ENCODE measurements at places on chromosomes 12 and 14.
A peak's percentile ranks its signal among the peaks of the same experiment; 100 is the strongest.

GRCh38 chr14:91009501-91010152 is 50.8 kb downstream of the RPS6KA5 start:
- DNase-seq = no peak

- no peak for DNase-seq
Measured at GRCh38 chr12:11535127-11535526, 114.3 kb upstream of the ETV6 start.

- peak; percentile 69 for DNase-seq
Measured at GRCh38 chr14:32224737-32225377, 21.8 kb upstream of the RNU6-8 start.

DNA sequence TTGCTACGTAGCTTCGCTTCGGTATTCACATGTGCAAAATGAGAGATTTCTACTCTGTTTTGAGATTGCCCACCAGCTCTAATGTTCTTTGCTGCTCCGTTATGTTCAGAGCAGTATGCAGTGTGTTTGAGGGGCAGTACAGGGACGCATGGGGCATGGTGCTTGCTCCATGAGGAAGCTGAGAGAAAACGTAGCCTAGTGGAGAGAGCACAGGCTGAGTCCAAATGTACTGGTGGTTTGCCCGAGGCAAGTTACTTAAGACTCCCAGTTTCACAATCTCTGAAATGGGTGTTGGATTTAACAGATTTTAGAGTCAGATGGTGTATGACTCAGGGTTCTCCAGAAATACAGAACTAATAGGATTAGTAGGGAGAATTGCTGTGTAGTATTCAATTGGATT is 310.5 kb downstream of the ETNK1 start:
- no peak for DNase-seq

- DNase-seq = no peak
Measured at GRCh38 chr14:88895116-88895515, 70.7 kb downstream of the TTC8 start.

- DNase-seq = peak; percentile 70
Measured at GRCh38 chr14:94036313-94037167, 10.4 kb downstream of the OTUB2 start.

- no peak for DNase-seq
Measured at GRCh38 chr14:65940056-65940735, 527.7 kb downstream of the FUT8 start.

- no peak for DNase-seq
Measured at GRCh38 chr12:53174881-53175491, 5.5 kb upstream of the ZNF740 start.

GRCh38 chr14:105128059-105128458 is 40.5 kb downstream of the JAG2 start:
- no peak for DNase-seq

- no peak for DNase-seq
Measured at GRCh38 chr14:24070285-24071143, 848 bp upstream of the CPNE6 start.

DNA sequence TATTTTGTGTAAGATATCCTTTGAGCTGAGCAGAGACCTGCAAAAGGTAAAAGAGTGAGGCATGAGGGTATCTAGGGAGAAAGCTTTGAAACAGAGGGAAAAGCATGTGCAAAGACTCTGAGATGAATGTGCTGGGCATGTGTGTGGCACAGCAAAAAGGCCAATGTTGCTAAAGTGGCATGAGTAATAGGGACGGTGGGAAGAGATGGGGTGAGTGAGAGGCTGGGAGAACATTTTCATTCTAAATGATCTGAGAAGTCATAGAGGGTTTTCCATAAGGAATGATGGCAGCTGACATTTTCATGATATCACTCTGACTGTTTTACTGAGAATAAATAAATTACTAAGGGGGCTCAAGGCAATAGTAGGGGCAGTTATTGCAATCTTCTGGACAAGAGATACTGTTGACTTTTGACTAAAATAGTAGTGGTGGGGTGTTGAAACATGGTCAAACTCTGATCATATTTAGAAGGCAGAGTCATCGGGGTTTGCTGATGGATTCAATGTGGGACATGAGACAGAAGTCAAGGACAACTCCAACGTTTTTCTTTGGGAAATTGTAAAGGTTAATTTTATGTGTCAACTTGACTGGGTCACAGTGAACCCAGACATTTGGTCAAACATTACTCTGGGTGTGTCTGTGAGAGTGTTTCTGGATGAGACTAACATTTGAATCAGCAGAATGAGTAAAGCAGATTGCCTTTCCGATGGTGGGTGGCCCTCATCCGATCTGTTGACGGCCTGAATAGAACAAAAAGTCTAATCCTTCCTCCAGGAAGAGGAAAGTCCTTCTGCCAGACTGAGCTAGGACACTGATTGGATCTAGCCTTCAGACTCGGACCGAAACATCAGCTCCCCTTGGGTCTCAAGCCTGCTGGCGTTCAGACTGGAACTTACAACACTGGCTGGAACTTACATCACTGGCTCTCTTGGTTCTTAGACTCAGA is 193.9 kb upstream of the PLXNC1 start:
- no peak for DNase-seq

DNA sequence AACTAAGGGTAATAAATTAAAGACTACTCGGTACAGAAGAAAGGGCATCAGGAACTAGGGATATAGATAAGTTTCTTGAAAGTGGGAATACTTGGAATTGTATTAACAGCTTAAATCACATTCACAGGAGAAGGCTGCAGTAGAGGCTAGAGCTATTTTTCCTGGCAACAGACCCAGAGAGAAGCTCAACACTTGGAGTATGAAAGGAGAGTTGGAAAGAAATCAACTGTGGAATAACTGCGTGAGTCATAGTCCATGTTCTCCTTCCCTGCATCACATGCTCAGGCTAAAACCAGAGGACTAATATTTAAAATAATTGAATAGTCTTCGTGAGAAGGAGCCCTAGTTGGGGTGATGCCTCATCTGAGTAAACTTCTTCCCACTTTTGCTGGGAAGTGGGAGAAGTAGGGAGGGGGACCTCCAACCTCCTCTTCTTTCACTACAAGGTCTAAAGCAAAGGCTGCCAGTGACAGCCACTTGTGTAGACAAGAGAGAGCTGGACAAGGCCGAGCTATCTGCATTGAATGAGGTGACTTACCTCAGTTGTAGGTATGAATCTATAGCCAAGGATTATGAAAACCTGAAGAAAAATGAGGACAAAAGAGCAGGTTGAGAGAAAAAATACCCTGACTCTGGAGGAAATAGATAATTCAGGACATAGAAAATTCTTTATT is 32.7 kb downstream of the DYRK2 start:
- DNase-seq = no peak

DNA sequence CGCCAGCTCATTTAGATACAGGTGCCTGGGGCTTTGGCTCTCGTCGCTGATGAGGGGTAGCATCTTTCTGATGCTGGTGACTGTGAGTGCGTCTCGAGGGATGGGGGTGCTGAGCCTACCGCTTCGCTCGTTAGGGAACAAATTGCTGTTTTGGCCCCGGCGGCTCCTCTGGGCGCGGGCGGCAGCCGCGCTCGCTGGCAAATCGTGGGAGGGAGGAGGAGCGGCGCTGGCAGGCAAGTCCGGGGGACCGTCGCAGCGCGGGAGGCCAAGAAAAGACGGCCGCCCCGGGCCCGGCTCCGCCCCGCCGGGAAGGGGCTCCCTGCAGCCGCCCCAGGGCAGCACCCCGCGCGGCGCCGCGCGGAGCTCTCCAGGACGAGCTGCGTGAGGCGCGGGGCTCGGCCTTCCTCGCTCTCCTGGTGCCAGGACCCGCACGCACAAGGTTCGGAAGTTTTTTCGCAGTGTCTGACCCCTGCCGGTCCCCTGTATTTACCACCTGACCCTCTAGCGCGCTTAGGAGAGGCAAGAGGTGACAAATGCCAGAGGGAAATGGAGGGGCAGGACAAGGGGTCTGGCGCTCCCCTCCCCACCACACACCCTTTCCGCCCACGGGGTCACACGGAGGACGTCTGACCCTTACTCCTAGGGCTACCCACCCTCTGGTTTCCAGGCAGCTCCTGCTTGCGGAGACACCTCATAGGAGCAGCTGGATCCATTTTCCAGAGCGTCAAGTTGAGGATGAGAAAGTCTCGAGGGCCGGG is 899 bp upstream of the KCNH3 start:
- peak; percentile 67 for DNase-seq

GRCh38 chr12:98758331-98758730 is 113.2 kb downstream of the APAF1 start:
- DNase-seq = peak; percentile 87

DNA sequence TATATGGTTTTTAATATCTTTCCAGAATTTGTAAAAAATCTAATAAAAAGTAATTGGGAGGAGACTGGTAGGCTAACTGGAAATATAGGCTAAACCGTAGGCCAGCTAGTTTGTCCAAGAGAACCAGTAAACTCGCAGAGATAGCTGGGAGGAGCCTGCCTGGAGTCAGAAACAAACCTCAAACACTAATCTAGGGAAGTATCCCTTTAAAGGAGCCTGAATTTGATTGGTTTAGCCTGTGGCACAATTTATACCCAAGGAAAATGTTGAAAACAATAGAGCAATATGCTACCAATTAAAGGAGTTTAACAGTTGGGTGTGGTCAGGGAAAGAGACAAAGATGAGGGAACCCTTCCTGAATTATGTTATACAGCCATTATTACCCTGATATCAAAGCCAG is 109.6 kb downstream of the EML5 start:
- DNase-seq = no peak

DNA sequence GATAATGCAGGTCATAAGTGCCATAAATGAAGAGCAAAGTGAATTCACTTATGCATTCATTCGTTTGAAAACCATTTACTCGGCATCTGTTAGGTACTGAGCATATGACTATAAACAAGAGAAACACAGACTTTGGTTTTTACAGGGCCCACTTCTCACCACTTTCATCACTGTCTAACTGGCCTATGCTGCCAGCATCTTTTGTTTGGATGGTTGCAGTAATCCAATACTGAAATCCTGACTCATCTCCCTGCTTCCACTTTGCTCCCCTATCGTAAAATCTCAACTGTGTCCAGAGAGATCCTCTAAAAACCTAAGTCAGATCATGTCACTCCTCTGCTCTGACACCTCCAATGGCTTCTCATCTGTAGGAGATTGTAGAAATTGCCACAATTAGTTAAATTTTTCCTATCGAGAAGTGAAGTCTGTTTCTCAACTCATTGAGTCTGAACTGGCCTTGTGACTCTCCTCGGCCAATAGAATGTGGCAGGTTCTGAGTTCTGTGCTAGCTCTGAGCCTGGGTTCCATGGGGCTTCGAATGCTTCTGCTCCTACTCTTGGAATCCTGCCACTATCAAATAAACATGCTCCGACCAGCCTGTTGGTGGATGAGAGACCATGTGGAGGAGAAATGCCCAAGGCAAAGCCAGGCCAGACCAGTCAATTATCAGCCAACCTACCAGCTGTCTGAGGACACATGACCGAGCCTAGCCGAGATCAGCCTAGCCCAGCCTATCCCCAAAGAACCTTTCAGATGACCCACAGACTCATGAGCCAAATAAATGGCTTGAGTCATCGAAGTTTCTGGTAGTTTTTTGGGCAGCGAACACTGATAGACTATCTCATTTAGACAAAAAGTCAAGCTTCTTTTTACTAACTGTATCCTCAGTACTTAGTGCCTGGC is 2.2 kb upstream of the BATF start:
- DNase-seq = no peak

- DNase-seq = no peak
Measured at GRCh38 chr12:103687253-103687652, 100.2 kb downstream of the STAB2 start.

GRCh38 chr14:105475269-105476096 is 862 bp downstream of the CRIP2 start:
- DNase-seq = no peak

DNA sequence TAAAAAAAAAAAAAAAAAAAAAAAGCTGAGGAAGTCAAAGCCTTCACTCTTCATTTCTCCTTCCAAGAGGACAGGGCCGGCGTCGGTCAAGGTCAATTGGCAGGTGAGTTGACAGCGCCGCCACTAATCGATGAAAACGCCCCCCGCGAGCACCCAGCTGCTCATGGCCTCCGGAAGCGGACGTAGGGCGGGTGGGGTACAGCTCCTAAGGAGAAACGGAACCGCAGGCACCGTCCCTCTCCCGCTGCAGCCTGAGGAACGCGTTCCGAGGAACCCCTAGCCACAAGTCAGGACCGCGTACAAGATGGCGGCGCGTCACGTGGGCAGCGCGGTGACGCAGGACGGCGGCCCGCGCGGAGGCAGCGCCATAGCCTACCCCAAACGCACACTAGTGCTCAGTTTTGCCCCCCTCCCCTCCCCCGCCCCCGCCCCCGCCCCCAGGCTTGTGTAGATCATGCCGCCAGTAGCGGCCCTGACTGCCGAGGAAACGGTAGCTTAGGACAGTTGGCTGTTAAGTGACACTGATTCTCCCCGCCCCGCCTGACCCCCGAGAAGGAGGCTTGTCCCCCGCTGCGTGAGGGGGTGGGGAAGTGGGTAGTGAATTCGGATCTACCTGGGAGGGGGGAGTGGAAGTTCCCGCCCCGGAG is at the start of gene ATF1:
ATF1 (plus strand) TSS at position 463 of the 647 bp plus-strand sequence. CDS start 16,045 bp downstream, outside the sequence.
- peak; percentile 81 for DNase-seq

DNA sequence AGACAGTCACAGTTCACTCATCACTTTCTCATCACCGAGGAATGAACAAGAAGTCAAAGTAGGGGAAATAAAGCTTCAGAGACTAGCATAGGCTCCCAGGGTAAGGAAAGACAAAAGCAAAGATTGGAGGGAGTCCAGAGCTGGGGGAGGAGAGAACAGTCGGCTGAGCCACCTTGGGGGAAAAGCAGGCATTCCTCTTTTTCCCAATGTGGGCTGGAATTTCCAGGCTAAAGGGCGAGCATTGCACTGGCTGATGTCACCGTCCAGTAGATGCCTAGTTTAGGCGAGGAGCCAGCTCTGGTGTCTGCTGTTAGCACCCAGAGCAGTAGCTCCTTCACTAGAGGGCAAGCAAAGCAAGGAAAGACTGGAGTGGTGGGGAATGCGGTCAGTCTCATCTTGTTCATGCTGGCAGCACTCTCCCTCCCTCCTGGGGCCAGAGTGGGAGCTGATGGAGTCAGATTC is 8.5 kb upstream of the KRT75 start:
- DNase-seq = no peak

GRCh38 chr12:121159467-121160307 is 27.0 kb downstream of the P2RX7 start:
- no peak for DNase-seq

- no peak for DNase-seq
Measured at GRCh38 chr14:62889364-62889763, 155.9 kb downstream of the KCNH5 start.

GRCh38 chr12:94586589-94587259 is 63.6 kb downstream of the TMCC3 start:
- DNase-seq = no peak

DNA sequence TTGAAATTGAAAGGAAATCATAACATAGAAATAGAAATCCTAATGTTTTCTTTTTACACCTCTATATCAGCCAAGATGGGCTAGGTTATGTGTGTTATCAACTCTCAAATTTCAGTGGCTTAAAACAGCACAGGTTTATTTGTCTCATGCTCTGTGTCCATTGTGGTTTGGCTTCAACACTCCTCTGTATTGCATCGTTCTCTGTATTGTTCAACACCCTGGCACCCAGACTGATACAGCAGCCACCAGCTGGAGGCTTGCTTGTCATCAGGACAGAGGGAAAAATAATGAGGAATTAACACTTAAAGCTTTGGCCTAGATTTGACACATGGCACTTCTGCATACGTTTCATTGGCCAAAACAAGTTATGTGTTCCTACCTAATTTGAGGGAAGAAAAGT is 234.2 kb upstream of the ARHGAP5 start:
- no peak for DNase-seq

- peak; percentile 71 for DNase-seq
Measured at GRCh38 chr14:50773632-50774541, 57.1 kb downstream of the NIN start.

Measured in head of caudate nucleus (tissue), 42 donors.